ENCODE measurements at places on chromosomes 16 and 17. TPM values are rescaled to one million over a fixed set of nuclear protein-coding genes. Genes with fewer than 3 reads are reported as not detected.
A peak's percentile ranks its signal among the peaks of the same experiment; 100 is the strongest.

The MILR1 gene
- polyA plus RNA-seq = 4.0 TPM

DNA sequence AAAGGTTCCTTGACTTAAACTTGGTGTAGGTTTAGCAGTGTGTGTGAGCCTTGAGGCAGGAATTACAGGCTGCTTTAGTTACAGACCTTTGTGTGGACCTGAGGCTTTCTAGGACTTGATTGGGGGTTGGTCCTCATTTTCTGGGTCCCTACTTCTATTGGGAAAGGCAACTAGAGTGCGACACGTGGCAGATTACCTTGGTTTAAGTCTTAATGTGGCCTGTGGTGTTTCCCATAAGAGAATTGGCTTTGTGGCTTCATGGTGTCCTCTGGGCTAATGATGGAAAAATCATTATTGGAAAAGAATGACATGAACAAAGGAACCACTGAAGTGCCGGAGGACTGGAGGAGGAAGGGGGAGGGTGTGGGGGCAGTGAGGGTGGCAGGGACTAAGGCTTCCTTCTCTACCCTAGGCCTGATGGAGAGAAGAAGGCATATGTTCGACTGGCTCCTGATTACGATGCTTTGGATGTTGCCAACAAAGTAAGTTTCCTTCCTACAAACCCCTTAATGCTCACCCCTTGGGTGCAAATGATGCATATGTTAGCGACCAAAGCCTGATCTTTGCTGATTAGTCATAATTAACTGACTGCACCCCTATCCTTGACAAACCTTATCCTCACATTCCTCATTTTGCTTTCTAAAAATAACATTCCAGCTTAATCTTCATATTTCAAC lies 2.7 kb downstream of the TLCD1 start:
- no peak for DNase-seq

DNA sequence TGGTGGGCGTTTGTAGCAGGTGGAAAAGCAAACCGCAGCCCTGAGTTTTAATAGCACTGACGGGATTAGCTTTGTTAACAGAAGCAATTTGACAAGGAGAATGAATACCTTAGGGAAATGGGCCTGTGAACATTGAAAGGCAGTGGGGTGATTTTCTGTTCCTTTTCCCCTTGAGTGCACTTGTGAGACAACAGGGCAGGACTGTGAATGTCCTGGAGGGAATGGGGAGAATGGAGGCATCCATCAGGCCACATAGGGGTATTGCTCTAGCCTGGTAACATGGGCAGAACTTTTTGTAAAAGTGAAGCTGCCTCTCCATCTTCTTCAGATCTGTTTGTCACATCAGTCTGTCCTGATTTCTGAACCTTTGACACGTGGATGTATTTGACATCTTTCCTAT lies 26.2 kb downstream of the USP43 start:
- no peak for DNase-seq

GRCh38 chr17:7313088-7313889 lies 1.9 kb downstream of the GPS2 start:
- no peak for DNase-seq

The SCN4A gene
- 36.9 TPM for polyA plus RNA-seq

DNA sequence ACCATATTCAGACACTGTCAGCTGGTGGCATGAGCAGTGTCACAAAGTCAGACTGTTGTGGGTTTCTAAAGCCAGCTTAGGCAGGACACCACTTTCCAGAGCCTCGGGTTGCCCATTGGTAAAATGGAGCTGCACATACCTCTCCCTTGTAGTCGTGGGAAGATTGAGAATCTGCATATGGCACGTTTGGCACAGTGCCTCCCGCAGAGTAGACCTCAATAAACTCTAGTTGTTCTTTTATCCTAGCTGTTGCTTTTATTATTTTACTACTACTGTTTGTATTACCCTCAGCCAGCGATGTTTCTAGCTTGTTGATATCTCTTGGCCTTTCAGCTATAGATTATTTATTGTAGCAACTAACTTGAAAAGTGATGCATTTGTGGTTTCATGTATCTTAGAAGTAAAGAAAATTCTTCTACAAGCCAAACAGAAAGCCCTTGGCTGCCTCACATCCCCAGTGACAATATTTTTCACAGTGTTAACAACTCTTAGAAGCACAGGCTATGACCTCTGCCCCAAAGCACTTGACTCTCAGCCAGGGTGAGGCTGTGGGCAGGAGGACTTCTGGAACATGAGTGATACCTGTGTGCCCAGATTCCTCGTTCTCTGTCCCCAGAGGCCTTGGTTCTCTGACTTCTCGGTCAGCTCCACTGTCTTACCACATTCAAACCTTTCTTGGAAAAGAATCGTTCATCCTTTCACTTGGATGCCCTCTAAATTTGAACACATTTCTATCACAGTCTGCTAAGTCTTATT lies 351.6 kb downstream of the SNX29 start:
- DNase-seq = peak; percentile 30

- DNase-seq = peak; percentile 89
Measured at GRCh38 chr17:45287526-45288500, 25.9 kb upstream of the SPATA32 start.

DNA sequence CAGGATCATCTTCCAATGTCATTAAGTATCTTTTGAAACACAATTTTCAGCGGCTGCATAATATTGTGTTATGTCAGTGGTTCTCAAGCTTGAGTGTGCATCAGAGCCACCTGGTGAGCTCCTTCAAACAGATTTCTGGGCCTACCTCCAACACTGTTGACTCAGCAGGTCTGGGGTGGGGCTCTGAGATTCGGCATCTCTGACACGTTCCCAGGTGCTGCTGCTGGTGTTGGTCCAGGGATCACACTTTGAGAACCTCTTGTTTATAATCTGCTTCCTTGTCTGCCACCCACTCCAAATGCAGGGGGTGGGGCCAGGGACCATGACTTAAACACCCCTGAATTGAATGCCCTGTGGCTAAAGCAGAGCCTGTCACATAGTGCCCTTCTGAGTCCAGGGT lies 73.8 kb upstream of the HNF1B start:
- no peak for DNase-seq

Data from muscle of leg (tissue), 16 donors.